ENCODE measurements at places on chromosomes 5 and 9.

- no peak overlapping the region for H3K4me3 ChIP-seq
- no peak overlapping the region for H3K27ac ChIP-seq
- no peaks in the 10 kb centered on the region for H3K36me3 ChIP-seq
- no peaks in the 10 kb centered on the region for H3K27me3 ChIP-seq
- H3K4me1 ChIP-seq = no peaks in the 10 kb centered on the region
These were observed 626 bp downstream of the OR13C2 start for GRCh38 chr9:104604801-104605200.

- no peaks in the 10 kb centered on the region for H3K27me3 ChIP-seq
- no peak overlapping the region for H3K4me3 ChIP-seq
- H3K4me1 ChIP-seq = peaks cover 3% of the 10 kb centered on the region
- no peak overlapping the region for H3K27ac ChIP-seq
- DNase-seq = no peak
These were observed 232.8 kb downstream of the PDE4D start for GRCh38 chr5:59660737-59661136.

DNA sequence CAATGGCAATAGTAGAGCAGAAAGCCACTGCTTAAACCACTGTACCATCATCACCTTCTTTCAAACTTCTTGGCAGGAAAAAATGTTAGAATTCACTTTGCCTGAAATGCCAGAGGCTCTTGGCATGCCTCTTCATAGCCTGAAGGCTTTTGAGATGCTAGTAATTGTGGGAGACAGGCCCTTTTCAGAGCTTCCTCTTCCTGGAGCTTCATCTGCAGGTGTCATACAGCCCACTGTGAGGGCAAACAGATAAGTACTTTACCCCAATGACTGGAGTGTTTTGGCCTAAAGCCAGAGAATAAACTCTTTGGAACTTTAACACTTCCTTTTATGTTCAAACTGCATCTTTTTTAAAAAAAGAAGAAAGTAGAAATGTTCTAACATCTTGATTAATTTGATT, 81.3 kb upstream of the TMEM171 start:
- H3K36me3 ChIP-seq = no peaks in the 10 kb centered on the region
- no peak overlapping the region for H3K4me3 ChIP-seq
- H3K27me3 ChIP-seq = no peaks in the 10 kb centered on the region
- H3K4me1 ChIP-seq = peaks cover 3% of the 10 kb centered on the region

- H3K27ac ChIP-seq = no peak overlapping the region
- DNase-seq = no peak
- no peaks in the 10 kb centered on the region for H3K27me3 ChIP-seq
- H3K36me3 ChIP-seq = no peaks in the 10 kb centered on the region
These were observed 5.7 kb upstream of the MTAP start for GRCh38 chr9:21796768-21797167.

- no peak for DNase-seq
- H3K4me3 ChIP-seq = no peak overlapping the region
- H3K36me3 ChIP-seq = no peaks in the 10 kb centered on the region
- no peaks in the 10 kb centered on the region for H3K27me3 ChIP-seq
- peaks cover 6% of the 10 kb centered on the region for H3K4me1 ChIP-seq
These were observed 203.7 kb upstream of the RORB start for GRCh38 chr9:74293479-74293878.

GRCh38 chr5:54363669-54364068, 53.3 kb upstream of the ARL15 start:
- no peaks in the 10 kb centered on the region for H3K36me3 ChIP-seq
- no peak overlapping the region for H3K27ac ChIP-seq
- H3K4me1 ChIP-seq = peaks cover 2% of the 10 kb centered on the region
- H3K27me3 ChIP-seq = no peaks in the 10 kb centered on the region

GRCh38 chr5:15463231-15463980, 36.6 kb upstream of the FBXL7 start:
- no peaks in the 10 kb centered on the region for H3K27me3 ChIP-seq
- no peak overlapping the region for H3K4me3 ChIP-seq
- H3K36me3 ChIP-seq = no peaks in the 10 kb centered on the region
- DNase-seq = no peak
- H3K27ac ChIP-seq = no peak overlapping the region

GRCh38 chr9:127182901-127183746, 60.7 kb upstream of the ANGPTL2 start:
- DNase-seq = no peak
- H3K27me3 ChIP-seq = no peaks in the 10 kb centered on the region
- H3K36me3 ChIP-seq = no peaks in the 10 kb centered on the region
- no peak overlapping the region for H3K27ac ChIP-seq
- H3K4me1 ChIP-seq = peaks cover 6% of the 10 kb centered on the region
- H3K4me3 ChIP-seq = no peak overlapping the region

GRCh38 chr5:121988488-121988887, 26.7 kb downstream of the SRFBP1 start:
- DNase-seq = no peak
- H3K27ac ChIP-seq = no peak overlapping the region
- H3K36me3 ChIP-seq = no peaks in the 10 kb centered on the region
- no peak overlapping the region for H3K4me3 ChIP-seq

GRCh38 chr9:105233873-105234272, 10.6 kb upstream of the SLC44A1 start:
- no peaks in the 10 kb centered on the region for H3K36me3 ChIP-seq
- H3K27ac ChIP-seq = no peak overlapping the region
- H3K4me3 ChIP-seq = no peak overlapping the region
- no peaks in the 10 kb centered on the region for H3K27me3 ChIP-seq
- H3K4me1 ChIP-seq = 0 out of 2 replicates have a peak, but pooled peaks cover 2% of the 10 kb centered on the region

GRCh38 chr9:87569008-87569509, 71.4 kb downstream of the DAPK1 start:
- H3K27me3 ChIP-seq = no peaks in the 10 kb centered on the region
- no peaks in the 10 kb centered on the region for H3K36me3 ChIP-seq
- no peak for DNase-seq
- H3K27ac ChIP-seq = no peak overlapping the region
- H3K4me3 ChIP-seq = no peak overlapping the region

- no peaks in the 10 kb centered on the region for H3K4me1 ChIP-seq
- no peaks in the 10 kb centered on the region for H3K27me3 ChIP-seq
- no peaks in the 10 kb centered on the region for H3K36me3 ChIP-seq
- no peak overlapping the region for H3K27ac ChIP-seq
These were observed 211.1 kb upstream of the ACTBL2 start for GRCh38 chr5:57693488-57694305.

DNA sequence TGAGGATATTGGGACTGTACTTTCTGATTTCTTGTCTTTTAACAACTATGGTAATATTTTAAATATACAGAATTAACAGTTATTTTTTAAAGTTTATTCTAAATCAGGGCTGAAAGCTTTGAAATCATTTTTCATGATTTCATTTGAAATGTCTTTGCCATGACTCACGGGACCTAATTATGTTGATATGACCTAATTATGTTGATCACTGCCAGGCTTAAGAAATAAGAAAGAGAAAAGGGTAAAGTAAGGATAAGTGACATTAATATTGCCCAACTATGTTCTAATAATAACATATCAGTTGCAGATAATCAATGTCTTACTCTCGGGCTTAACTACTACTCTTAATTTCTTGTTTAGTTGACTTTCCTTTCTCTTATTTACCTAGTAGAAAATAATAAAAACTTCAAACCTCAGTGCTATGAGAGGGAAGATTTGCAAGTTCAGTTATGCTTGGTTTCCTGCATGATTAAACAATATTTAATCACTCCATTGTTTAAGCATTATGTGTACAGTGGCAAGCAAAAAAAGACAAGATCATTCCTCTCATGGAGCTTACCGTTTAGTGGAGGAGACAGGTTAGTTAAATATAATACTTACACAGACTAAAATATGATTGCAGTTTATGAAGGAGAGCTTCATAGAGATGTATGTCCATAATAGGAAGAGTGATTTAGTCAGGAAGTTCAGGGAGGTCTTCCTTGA, 67.0 kb upstream of the EIF4EBP3 start:
- peaks cover 30% of the 10 kb centered on the region for H3K36me3 ChIP-seq
- H3K27me3 ChIP-seq = no peaks in the 10 kb centered on the region
- no peak overlapping the region for H3K4me3 ChIP-seq
- no peak for DNase-seq

GRCh38 chr5:179166886-179167841, 107.0 kb downstream of the ZNF354C start:
- no peaks in the 10 kb centered on the region for H3K27me3 ChIP-seq
- H3K4me1 ChIP-seq = no peaks in the 10 kb centered on the region
- no peak for DNase-seq
- H3K27ac ChIP-seq = no peak overlapping the region
- no peaks in the 10 kb centered on the region for H3K36me3 ChIP-seq

GRCh38 chr9:118643118-118643517, 726.1 kb downstream of the BRINP1 start:
- peak; percentile 70 for DNase-seq
- H3K27me3 ChIP-seq = no peaks in the 10 kb centered on the region
- H3K27ac ChIP-seq = no peak overlapping the region

DNA sequence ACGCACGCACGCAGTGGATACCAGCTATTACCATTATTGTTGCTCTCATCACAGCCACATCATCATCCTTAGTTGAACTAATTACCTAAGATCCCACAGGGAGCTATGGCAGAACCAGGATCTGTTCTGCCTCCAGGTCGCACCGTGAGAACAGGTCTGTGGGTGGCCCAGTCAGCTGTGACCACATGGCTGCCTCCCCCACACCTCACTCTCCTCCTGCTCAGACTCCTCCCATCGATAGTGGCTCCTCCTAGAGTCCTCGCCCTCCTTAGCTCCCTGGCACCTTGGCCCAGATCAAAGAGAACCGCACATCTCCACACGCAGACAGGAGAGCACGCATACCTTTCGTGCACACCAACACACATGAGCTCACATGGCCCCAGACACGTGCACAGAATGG, 32.4 kb upstream of the RPL26L1 start:
- no peaks in the 10 kb centered on the region for H3K27me3 ChIP-seq
- no peaks in the 10 kb centered on the region for H3K4me1 ChIP-seq
- no peak overlapping the region for H3K27ac ChIP-seq
- no peak overlapping the region for H3K4me3 ChIP-seq
- H3K36me3 ChIP-seq = peaks cover 14% of the 10 kb centered on the region
- no peak for DNase-seq

GRCh38 chr5:180594311-180595045, 3.2 kb upstream of the SCGB3A1 start:
- no peaks in the 10 kb centered on the region for H3K36me3 ChIP-seq
- no peak for DNase-seq
- no peak overlapping the region for H3K4me3 ChIP-seq
- H3K27ac ChIP-seq = no peak overlapping the region
- H3K4me1 ChIP-seq = no peaks in the 10 kb centered on the region
- peaks cover 22% of the 10 kb centered on the region for H3K27me3 ChIP-seq

- no peaks in the 10 kb centered on the region for H3K36me3 ChIP-seq
- H3K27ac ChIP-seq = no peak overlapping the region
- H3K4me3 ChIP-seq = no peak overlapping the region
These were observed 224.8 kb upstream of the DMRT1 start for GRCh38 chr9:616694-617093.

- H3K27ac ChIP-seq = no peak overlapping the region
- H3K36me3 ChIP-seq = no peaks in the 10 kb centered on the region
- H3K27me3 ChIP-seq = no peaks in the 10 kb centered on the region
- H3K4me1 ChIP-seq = no peaks in the 10 kb centered on the region
These were observed 135.7 kb downstream of the TLR4 start for GRCh38 chr9:117839862-117840261.

GRCh38 chr5:129905473-129906176, 1.4 kb downstream of the CHSY3 start:
- no peak for DNase-seq
- H3K27ac ChIP-seq = no peak overlapping the region
- no peaks in the 10 kb centered on the region for H3K36me3 ChIP-seq
- peak overlapping the region; percentile 75 for H3K4me3 ChIP-seq

DNA sequence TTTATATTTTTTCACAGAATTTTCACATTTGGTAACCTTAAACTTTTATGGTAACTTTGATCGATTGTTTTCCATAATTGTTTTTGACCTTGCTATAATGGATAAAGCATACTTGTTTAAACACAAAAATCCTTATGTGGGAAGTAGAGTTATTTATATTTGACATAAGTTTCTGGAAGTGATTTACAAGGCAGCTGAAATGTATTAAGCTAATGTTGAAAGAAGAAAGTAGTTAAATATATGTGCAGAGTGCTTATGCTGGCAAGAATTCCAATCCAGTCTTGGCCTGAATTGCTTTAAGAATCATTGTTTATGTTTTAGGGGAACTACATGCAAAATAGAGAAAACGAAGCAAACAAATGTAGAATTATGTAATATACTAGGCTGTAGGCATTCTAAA, 763.6 kb downstream of the TAF11L14 start:
- peaks cover 4% of the 10 kb centered on the region for H3K4me1 ChIP-seq
- H3K36me3 ChIP-seq = no peaks in the 10 kb centered on the region
- H3K27ac ChIP-seq = no peak overlapping the region
- H3K27me3 ChIP-seq = no peaks in the 10 kb centered on the region
- H3K4me3 ChIP-seq = no peak overlapping the region

DNA sequence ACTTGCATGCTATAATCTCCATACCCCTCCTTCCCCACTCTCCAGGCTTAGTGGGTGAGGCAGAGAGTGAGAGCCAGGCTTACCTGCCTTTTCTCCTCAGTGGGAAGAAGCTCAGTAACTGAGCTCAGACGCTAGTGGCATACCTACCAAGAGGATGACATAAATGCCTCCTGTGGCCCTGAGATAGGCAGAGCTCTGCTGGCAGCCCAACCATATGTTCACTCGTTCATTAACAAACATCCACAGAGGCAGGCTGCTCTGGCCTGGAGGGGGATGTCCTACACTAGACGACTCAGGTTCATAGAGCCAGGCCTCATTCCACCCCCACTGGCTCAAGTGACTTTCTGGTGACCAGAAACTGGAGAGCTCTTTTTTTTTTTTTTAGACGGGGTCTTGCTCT, 81.3 kb downstream of the THBS4 start:
- no peaks in the 10 kb centered on the region for H3K27me3 ChIP-seq
- H3K36me3 ChIP-seq = no peaks in the 10 kb centered on the region
- H3K4me1 ChIP-seq = 0 out of 2 replicates have a peak, but pooled peaks cover 3% of the 10 kb centered on the region
- H3K27ac ChIP-seq = no peak overlapping the region
- no peak for DNase-seq

- H3K27ac ChIP-seq = no peak overlapping the region
- H3K27me3 ChIP-seq = no peaks in the 10 kb centered on the region
- H3K36me3 ChIP-seq = peaks cover 41% of the 10 kb centered on the region
- no peak overlapping the region for H3K4me3 ChIP-seq
- peaks cover 17% of the 10 kb centered on the region for H3K4me1 ChIP-seq
These were observed 21.3 kb downstream of the AKNA start for GRCh38 chr9:114366334-114367128.

DNA sequence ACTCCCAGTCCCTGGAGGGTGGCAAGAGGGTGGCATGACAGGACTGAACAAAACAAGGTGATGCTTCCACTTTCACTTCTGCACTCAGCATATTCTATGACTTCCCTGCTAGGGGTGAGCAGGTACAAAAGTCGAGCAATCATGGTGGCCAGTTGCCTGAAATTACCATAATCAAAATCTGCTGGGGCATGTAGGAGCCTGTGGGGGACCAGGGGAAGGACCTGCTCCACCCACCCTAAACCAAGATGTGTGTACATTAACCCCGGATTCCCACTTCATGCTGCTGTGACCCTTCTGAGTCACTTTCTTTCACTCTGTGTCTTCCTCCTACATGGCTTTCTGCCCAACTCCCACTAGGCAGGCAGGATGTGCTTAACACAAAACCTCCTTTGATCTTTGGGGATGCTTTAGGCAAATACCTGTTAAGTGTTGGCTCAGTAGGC, 73.3 kb upstream of the PHF24 start:
- H3K4me3 ChIP-seq = no peak overlapping the region
- no peak overlapping the region for H3K27ac ChIP-seq
- no peaks in the 10 kb centered on the region for H3K36me3 ChIP-seq
- no peaks in the 10 kb centered on the region for H3K27me3 ChIP-seq

- H3K27me3 ChIP-seq = peaks cover under 1% of the 10 kb centered on the region
- H3K4me3 ChIP-seq = no peak overlapping the region
- no peak for DNase-seq
- H3K27ac ChIP-seq = no peak overlapping the region
These were observed 283.9 kb downstream of the AOPEP start for GRCh38 chr9:95010431-95010838.

- H3K27me3 ChIP-seq = no peaks in the 10 kb centered on the region
- no peaks in the 10 kb centered on the region for H3K4me1 ChIP-seq
- H3K27ac ChIP-seq = no peak overlapping the region
- no peaks in the 10 kb centered on the region for H3K36me3 ChIP-seq
- no peak overlapping the region for H3K4me3 ChIP-seq
These were observed 98.2 kb upstream of the RPS23 start for GRCh38 chr5:82376307-82376706.
